ENCODE measurements at places on chromosomes 7 and 10. TPM values are rescaled to one million over a fixed set of nuclear protein-coding genes. Genes with fewer than 3 reads are reported as not detected.

- H3K4me3 ChIP-seq = no peak overlapping the region
- no peak for DNase-seq
- H3K36me3 ChIP-seq = no peaks in the 10 kb centered on the region
- H3K27me3 ChIP-seq = no peaks in the 10 kb centered on the region
- peaks cover 76% of the 10 kb centered on the region for H3K4me1 ChIP-seq
- H3K27ac ChIP-seq = no peak overlapping the region
Measured at GRCh38 chr7:123745437-123745836, 3.4 kb downstream of the WASL start.

- no peak for DNase-seq
- no peak overlapping the region for H3K27ac ChIP-seq
- H3K36me3 ChIP-seq = no peaks in the 10 kb centered on the region
- H3K4me1 ChIP-seq = peaks cover 1% of the 10 kb centered on the region
Measured at GRCh38 chr10:86752311-86752710, 4.1 kb upstream of the BMPR1A start.

- no peaks in the 10 kb centered on the region for H3K4me1 ChIP-seq
- no peaks in the 10 kb centered on the region for H3K27me3 ChIP-seq
- no peak overlapping the region for H3K27ac ChIP-seq
- no peak overlapping the region for H3K4me3 ChIP-seq
- H3K36me3 ChIP-seq = no peaks in the 10 kb centered on the region
Measured at GRCh38 chr7:102253066-102253972, 33.3 kb upstream of the SH2B2 start.

GRCh38 chr10:5447611-5448071, 35.3 kb downstream of the NET1 start:
- no peak overlapping the region for H3K4me3 ChIP-seq
- no peaks in the 10 kb centered on the region for H3K27me3 ChIP-seq
- peaks cover 23% of the 10 kb centered on the region for H3K4me1 ChIP-seq
- H3K36me3 ChIP-seq = no peaks in the 10 kb centered on the region
- no peak for DNase-seq

TMEM139 gene
- total RNA-seq = 0.61 TPM

GRCh38 chr7:52311886-52312285, 723.5 kb upstream of the POM121L12 start:
- H3K27me3 ChIP-seq = no peaks in the 10 kb centered on the region
- no peak overlapping the region for H3K27ac ChIP-seq
- no peaks in the 10 kb centered on the region for H3K4me1 ChIP-seq
- no peak for DNase-seq

ACADSB gene
- total RNA-seq = 36.4 TPM

DNA sequence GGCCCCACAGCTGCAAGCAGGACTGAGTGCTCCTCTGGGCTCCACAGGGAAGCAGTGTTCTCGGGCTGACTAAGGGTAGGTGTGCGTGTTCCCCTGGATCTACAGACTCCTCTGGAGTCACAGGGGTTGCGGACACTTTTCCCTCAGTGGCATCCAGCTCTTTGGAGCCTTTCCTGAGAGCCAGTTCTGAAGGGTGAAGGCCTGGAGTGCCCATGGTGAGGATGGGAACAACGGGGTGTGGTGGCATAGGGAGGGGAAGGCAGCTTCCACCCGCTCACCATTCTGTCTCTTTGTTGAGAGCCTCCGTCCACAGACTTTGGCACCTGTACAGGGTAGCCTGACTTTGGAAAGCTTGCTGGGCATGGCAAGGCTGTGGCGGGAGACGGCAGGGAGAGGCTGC, 104.1 kb upstream of the PCBD1 start:
- H3K36me3 ChIP-seq = no peaks in the 10 kb centered on the region
- H3K4me3 ChIP-seq = no peak overlapping the region
- DNase-seq = no peak
- no peak overlapping the region for H3K27ac ChIP-seq

DNA sequence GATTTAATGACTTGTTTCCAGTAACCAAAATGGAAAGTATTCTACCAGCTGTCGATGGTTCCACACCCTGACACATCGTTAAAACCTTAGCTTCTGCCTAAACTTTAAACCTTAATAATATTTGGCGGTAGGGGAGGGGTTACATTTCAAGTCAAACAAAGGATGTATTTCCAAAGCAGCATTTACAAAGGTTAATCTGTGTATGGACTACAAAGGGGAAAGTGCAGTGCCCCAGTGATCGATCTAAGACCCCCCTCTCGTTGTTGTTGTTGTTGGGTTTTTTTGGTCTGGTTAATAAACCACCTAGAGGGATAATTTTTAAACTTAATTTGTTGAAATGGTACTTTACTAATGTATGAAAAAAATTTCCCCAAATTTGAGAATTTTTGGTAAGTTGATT, 1.1 kb upstream of the STEAP2 start:
- H3K27ac ChIP-seq = no peak overlapping the region
- no peak for DNase-seq
- H3K4me1 ChIP-seq = no peaks in the 10 kb centered on the region
- H3K4me3 ChIP-seq = no peak overlapping the region
- H3K36me3 ChIP-seq = no peaks in the 10 kb centered on the region

AUTS2 gene
- total RNA-seq = 32.1 TPM

DNA sequence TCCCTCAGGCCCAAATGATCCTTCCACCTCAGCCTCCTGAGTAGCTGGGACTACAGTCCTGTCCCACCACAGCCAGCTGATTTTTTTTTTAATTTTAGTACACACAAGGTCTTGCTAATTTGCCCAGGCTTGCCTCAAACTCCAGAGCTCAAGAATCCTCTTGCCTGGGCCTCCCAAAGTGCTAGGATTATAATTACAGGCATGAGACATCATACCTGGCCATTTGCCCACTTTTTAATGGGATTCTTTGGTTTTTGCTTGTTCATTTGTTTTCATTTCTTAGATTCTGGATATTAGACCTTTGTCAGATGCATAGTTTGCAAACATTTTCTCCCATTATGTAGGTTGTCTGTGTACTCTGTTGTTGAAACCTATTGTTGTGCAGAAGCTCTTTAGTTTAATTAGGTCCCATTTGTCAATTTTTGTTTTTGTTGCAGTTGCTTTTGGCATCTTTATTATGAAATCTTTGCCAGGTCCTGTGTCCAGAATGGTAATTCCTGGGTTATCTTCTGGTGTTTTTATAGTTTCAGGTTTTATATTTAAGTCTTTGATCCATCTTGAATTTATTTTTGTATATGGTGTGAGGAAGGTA, 95.2 kb downstream of the GLCCI1 start:
- H3K4me1 ChIP-seq = peaks cover 21% of the 10 kb centered on the region
- no peaks in the 10 kb centered on the region for H3K27me3 ChIP-seq
- no peaks in the 10 kb centered on the region for H3K36me3 ChIP-seq
- no peak overlapping the region for H3K27ac ChIP-seq
- H3K4me3 ChIP-seq = no peak overlapping the region

DNA sequence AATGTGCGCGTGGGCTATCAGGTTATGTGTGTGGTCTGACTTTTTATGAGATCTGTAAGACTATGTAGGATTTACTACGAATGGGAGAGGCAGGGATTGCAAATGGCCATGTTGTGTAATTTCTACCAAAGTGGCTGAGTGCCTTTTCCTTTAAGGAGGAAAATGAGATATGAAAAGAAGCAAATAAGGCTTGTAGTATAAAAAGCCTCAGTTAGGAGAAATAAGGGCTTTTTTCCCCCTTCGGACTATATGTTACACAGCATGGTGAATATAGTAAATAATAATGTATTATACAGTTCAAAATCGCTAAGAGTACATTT, 447 bp upstream of the GPAM start:
- H3K4me3 ChIP-seq = peak overlapping the region; percentile 95
- H3K27ac ChIP-seq = peak overlapping the region; percentile 59

- H3K4me1 ChIP-seq = peaks cover 13% of the 10 kb centered on the region
- H3K27ac ChIP-seq = no peak overlapping the region
- no peaks in the 10 kb centered on the region for H3K27me3 ChIP-seq
- DNase-seq = no peak
- no peak overlapping the region for H3K4me3 ChIP-seq
- H3K36me3 ChIP-seq = no peaks in the 10 kb centered on the region
Measured at GRCh38 chr10:7886056-7886455, 67.8 kb downstream of the TAF3 start.

GFRA1 gene
- not detected for total RNA-seq

- peaks cover 4% of the 10 kb centered on the region for H3K4me1 ChIP-seq
- H3K4me3 ChIP-seq = no peak overlapping the region
- H3K27ac ChIP-seq = no peak overlapping the region
- no peaks in the 10 kb centered on the region for H3K27me3 ChIP-seq
Measured at GRCh38 chr10:126011995-126012394, 115.6 kb downstream of the FANK1 start.

TBC1D12 gene
- 0.96 TPM for total RNA-seq

NEUROG3 gene
- not detected for total RNA-seq

- no peak for DNase-seq
- H3K27me3 ChIP-seq = no peaks in the 10 kb centered on the region
- no peaks in the 10 kb centered on the region for H3K36me3 ChIP-seq
Measured at GRCh38 chr10:87642988-87643387, 16.7 kb upstream of the PAPSS2 start.

DNA sequence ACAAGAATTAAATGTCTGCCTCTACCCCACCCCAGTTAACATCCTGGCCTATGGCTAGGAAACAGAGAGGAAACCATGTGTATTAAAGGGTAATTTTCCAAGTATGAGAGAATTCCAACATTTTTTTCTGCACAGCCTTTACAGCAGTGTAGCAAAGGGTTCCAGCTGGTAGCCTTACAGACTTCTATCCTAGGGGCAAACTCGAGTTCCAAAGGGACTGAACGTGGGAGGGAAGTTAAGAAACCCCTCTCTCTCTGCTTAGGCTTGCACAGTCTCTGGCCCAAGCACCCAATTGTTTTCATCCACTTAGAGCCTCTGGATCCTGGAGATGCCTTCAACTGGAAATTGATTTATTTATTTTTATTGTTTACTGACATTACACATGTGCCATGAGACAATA, 60.3 kb downstream of the SLC16A12 start:
- DNase-seq = no peak
- no peak overlapping the region for H3K4me3 ChIP-seq
- H3K36me3 ChIP-seq = no peaks in the 10 kb centered on the region
- H3K4me1 ChIP-seq = no peaks in the 10 kb centered on the region
- no peaks in the 10 kb centered on the region for H3K27me3 ChIP-seq
- no peak overlapping the region for H3K27ac ChIP-seq

Measured in CD4-positive, alpha-beta memory T cell (primary cell).